Heart right ventricle (tissue), 16 donors: ENCODE measurements at places on chromosomes 2 and 18. TPM values are rescaled to one million over a fixed set of nuclear protein-coding genes. Genes with fewer than 3 reads are reported as not detected.
A peak's percentile ranks its signal among the peaks of the same experiment; 100 is the strongest.

DRC1 gene
- not detected for total RNA-seq

DNA sequence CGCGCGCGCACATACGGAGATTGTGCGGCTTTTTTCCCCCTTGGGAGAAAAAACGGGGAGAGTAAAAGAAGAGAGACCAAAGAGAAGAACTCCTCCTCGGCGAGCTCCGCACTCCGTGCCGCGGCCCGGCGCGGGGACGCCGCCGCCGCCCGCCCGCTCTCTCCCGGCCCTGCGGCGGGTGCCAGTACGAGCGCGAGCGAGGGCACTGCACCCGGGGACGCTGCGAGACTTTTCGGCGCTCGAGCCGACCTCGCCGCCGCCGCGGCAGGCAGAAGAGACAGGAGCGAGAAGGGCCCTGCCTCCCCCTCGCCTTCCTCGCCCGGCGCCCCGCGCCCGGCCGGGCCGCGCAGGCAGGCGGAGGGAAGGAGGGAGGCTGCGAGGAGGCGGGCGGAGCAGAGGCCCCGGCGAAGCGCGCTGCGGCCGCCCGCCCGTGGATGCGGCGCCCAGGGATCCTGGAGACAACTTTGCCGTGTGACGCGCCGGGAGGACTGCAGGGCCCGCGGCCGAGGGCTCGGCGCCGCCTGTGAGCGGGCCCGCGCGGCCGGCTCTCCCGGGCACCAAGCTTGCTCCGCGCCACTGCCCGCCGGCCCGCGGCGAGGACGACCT is 857 bp upstream of the INHBB start:
- DNase-seq: no peak

GRCh38 chr2:80830891-80831290 is 526.3 kb upstream of the LRRTM1 start:
- DNase-seq: no peak

GRCh38 chr2:233464531-233465240 is 101.9 kb downstream of the USP40 start:
- DNase-seq: no peak

DNA sequence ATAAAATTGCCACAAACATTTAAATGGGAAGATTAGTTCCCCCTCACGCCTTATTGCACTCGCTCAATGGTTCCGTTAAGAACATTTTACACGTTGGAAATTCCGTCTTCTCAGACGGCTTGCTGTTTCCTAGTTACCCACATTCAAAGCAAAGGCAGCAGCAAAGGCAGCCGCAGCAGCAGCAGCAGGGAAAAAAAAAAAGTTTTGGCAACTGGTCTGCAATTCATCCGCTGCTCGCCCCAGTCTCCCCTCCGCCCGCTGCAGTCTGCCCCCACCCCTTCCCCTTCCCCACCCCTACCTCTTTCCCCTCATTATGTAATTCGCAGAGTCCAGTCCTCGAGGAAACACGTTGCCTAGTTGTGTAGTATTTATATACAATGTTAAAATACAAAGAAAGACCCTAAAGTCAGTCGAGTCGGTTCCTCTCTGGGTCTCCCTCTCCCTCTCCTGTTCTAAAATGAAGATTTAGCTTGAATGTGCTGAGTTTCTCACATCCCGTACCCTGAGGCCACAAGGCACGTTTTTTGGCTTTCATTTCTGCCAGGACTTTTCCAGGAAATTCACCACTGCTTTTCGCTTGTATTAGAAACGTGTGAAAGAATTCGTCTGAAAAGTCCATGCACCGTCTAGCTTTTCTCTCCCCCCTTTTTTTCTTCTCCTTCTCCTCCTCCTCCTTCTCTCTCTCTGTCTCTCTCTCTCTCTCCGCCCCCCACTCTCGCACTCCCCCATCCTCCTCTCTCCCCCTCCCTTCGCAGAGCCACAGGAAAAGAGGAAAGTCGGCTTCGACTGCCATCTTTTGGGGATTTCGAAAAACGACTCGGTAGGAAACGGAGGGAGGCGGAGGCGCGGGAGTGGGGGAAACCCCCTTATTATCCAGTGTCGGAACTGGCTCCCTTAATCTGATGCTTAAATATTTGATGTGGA is 140.0 kb downstream of the MEIS1 start:
- peak; percentile 27 for DNase-seq
